Tibial artery (tissue), 4 donors: ENCODE measurements at places on chromosomes 11 and 22.

DNA sequence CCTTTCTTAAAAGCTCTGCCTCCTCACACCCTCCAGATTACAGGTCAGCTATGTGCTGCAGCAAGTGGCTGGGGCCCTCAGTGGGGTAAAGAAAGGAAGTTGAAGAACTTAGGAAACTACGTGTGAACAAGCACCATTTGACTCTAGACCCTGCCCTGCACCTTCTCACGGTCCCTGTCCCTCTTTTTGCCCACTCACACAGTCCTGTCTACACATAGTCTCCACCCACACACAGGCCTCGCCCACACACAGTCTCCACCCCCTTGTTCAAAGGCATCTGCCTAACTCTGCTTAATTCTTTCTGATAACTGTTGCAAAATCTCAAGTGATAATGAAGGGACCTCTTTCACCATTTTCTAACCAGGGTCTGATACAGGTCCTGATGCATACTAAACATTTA is 59.0 kb downstream of the TMPRSS5 start:
- DNase-seq: no peak

GRCh38 chr11:13008625-13009475 is at the start of gene RASSF10:
Gene RASSF10 (plus strand): TSS chr11:13009316. CDS start chr11:13009577, 261 bp downstream.
- DNase-seq: no peak

DNA sequence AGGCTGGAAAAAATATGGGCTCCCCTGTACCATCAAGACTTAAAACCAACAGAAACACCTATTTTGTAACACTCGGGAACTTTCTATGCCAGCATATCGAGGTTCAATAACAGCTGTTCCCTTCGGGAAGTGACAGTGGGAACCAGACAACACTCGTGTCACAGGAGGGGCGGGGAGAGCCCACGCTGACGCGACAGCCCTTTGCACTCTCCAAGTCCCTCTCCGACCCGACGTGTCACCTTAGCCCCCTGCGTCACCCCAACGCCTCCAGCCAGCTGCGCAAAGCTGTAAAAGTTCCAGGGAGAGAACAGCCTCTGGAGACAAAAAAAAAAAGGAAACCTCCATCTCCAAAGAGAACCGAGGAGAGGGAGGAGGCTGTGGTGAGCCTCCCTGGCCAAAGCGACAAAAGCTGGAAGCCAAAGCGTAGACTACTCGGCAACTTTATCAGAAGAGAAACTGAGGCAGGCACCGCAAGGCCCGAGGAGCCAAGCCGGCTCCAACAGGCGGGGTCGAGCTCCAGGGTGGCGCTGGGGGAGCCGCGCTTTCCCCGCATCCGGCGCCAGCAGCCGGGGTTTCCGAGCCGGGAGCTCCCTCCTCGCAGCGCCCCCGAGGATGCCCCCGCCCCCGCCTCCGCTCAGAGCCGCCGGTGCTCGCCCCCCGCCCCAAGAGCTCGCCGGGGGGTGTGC is 751 bp downstream of the ARFGAP3 start:
- DNase-seq: peak; percentile 67

GRCh38 chr11:132972565-132972964 is 559.7 kb downstream of the OPCML start:
- DNase-seq: no peak

DNA sequence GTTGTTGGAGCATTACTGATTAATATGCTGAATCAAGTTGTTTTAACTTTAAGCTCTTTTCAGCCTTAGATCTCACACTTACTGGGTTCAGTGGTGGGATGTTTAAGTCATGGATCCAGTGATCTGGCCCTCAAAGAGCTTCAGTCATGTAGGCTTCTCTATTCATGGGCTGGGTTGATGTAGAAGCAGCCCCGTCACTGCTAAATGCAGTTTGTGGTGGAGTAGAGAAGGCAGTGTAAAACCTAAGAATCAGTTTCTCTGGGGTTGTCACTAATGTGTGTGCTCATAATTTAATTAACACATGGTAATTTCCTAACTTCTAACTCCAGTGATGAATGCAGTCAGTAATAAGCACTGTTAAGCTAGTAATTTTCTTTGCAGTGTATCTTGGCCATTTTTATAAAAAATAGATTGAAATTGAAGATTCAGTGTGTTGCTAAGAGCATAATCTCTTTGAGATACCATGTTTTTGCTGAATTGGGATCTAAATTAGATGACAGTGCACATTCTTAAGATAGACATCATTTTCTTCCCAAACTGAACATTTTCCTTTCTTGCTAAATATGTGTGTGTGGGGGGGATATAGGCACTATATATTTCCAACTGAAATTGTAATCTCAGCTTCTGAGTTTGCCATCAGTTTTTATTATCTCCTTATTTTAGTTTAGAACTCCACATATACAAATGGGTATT is 9.0 kb downstream of the SPCS2 start:
- DNase-seq: no peak

DNA sequence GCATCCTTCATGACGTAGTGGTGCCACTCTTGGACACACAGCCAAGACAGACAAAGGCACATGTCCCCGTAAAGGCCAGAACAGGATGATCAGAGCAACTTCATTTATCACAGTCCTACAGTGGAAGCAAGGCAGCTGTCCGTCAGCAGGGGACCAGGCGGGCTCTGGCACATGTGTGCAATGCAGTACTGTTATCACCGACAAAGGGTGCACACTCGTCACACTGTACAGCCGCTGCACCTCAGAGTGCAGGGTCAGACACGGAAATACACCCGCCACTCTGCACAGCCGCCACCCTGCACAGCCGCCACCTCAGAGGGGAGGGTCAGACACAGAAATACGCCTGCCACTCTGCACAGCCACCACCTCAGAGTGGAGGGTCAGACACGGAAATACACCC is 13.4 kb upstream of the IL17REL start:
- no peak for DNase-seq

DNA sequence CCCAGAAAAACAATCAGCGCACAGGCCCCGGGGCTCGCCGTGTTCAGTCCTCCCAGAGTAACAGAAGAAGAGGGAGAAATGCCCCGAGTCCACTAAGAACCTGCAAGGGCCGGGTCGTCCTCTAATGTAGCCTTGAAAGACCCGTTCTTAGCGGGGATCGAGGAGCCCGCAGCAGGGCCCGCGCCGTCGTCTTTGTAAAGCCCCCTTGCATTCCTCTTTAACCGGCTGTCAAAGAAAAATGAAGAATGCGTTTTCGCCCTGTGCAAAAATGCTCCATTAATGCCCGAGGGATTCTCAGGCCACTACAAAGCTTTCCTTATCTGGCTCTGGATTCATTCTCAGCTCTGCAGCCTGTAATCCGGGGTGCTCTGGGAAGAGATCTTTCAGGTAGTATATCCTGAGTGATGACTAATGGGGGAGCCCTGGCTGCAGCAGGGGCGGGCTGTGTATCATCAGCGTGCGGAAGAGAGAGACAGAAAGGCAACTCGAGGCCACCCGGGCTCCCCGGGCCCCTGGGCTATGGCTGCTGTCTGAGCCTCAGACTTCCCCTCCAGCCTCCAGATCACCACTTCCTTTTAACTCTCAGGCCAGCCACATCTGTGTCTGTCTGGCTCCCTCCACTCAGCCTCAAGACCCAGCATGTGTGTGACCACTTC is 78.2 kb downstream of the FBLN1 start:
- no peak for DNase-seq

- DNase-seq: no peak
Measured at GRCh38 chr22:45587638-45588505, 83.8 kb upstream of the ATXN10 start.

- no peak for DNase-seq
Measured at GRCh38 chr11:14713496-14714244, 70.1 kb downstream of the PDE3B start.

- no peak for DNase-seq
Measured at GRCh38 chr22:29344137-29344536, 28.6 kb upstream of the RASL10A start.

GRCh38 chr22:31683181-31684105 is 21.4 kb upstream of the PISD start:
- no peak for DNase-seq

DNA sequence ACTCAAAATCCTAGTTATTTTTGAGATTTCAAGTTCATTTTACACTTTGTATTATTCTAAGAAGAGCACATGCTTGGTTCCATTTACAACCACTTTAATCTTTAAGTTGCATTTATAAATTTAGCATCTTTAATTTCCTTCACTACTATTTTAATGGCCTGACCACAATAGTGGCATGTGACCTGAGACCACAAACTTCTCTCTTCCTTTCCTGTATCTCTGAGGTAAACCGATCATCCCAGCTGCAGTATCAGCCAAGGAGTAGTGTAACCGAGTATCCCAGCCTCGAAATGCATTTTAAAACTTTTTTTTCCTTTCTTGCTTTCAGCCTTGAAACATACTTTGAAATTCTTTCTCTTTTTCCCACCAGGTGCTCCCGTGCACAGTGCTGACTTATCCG is 28.7 kb upstream of the CBX6 start:
- DNase-seq: no peak

- no peak for DNase-seq
Measured at GRCh38 chr11:82056450-82056849, 677.2 kb downstream of the FAM181B start.

- no peak for DNase-seq
Measured at GRCh38 chr11:103947546-103947919, 88.9 kb upstream of the DDI1 start.

GRCh38 chr11:24373516-24373915 is 123.3 kb upstream of the LUZP2 start:
- no peak for DNase-seq

GRCh38 chr11:130145975-130146776 is 13.4 kb upstream of the ST14 start:
- peak; percentile 63 for DNase-seq

DNA sequence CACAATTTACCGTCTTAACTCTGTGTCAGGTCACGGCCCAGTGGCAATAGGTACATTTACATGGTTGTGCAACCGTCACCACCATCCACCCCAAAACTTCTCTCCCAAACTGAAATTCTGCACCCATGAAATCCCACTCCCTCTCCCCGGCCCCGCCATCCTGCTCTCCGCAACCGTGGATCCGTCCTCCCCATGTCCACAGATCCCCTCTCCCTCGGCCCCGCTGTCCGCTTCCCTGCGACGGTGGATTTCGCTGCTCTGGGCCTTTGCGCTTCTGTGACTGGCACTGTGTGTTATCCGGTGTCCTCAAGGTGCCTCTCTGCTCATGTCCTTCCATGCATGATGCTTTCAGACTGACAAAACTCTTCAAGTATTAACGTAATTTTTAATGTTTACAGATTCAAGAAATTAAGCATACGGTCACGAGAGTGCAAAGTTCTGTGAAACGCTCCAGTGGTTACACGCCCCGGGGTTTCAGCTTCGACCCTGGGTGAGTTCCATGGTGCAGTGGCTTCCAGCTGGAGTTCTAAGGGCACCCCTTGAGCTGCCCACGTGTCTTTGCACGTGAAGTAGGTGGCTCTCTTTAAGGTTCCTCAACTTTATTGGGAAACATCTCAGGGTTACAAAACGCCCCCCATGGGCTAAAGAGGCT is 76.4 kb downstream of the KCNQ1 start:
- DNase-seq: peak; percentile 35

GRCh38 chr11:18492888-18493287 is 33.9 kb downstream of the TSG101 start:
- no peak for DNase-seq

DNA sequence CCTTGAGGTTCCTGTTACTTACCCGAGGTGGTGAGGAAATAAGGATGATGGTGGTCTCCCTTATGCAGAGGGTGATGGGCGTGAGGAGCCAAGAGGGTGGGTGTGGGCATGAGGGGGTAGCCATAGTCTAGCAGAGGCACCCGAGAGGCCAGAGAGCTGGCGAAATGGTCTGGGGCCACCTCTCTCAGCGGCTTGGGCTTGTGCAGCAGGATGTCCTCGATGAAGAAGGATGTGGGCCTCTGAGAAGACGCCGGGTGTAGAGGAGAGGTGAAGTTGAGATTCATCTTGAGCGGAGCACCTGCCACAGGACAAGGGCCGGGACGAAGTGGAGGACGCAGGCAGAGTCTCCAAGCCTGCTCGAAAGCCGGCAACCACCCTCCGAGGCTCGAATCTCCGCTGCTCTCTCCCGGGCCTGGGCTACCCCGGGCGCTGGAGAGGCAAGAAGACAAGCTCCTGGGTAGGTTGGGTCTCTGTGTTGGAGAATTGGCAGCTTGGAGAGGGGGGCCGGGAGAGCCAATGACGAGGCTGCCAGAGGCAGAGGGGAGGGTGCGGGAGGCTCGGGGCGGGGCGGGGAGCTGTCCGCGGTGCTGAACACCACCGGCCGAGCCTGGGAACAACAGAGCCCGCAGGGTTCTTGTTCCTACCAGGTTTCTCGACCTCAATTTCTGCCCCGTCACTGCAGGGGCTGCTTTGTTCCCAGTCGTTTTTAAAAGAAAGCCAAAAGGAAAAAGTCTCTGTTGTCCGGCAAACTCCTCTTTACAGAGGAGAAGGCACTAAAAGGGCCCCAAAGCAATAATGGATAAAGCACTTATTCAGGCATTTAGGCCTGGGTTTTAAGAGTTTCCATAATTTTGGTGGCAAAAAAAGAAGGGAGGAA is at the start of gene BSX:
TSS of gene BSX (minus strand) at position 447 of the 877 bp plus-strand sequence. CDS start at position 284, 163 bp downstream.
- no peak for DNase-seq

- DNase-seq: no peak
Measured at GRCh38 chr11:91630916-91631673, 593.5 kb upstream of the FAT3 start.

DNA sequence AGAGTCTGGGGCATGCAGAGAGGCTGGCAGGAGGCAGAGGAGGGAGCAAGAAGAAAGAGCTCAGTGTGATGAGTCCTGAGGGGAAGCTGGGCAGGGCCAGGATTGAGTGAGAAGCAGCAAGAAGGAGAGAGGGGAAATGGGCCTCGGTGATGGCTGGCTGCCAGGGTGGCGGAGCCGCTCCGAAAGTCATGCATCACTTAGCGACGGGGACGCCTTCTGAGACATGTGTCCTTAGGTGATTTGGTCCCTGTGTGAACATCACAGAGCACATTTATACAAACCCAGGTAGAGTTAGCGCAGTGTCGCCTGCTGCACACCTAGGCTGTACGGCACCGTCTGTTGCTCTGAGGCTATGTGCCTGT is 15.1 kb downstream of the TBC1D22A start:
- peak; percentile 70 for DNase-seq

DNA sequence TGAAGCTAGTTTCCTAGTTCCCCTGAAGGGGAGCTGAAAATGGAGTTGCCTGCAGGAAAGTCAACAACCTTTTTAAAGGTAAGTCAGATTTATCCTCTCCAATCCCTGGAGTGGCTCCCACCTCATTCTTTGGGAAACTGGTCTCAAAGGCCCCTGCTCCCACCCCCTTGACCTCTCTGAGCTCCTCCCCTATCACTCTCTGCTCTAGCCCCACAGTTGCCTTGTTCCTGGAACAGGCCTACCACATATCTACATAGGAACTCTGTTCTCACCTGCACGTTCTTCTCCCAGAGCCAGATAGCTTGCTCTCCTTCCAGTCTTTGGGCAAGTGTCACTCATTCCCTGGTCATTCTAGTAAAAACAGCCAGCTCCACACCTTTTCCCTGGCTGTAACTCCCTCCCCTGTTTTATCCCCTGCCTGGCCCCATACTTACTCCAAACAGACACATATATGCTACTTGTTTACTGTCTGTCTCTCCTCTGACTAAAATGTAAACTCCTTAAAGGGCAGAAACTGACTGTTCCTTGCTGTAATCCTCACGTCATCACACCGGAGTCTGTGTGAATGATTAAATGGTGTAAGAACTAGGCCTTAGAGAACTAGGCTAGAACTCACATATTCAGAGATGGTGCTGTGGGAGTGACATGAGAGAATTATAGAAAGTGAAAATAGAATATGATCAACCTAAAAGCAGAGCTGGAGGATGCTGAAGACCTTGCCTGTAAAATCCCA is 53.3 kb downstream of the TCF20 start:
- no peak for DNase-seq
